ENCODE measurements at places on chromosomes 12 and 14.

- DNase-seq = no peak
Measured at GRCh38 chr12:41142376-41142775, 45.7 kb upstream of the PDZRN4 start.

DNA sequence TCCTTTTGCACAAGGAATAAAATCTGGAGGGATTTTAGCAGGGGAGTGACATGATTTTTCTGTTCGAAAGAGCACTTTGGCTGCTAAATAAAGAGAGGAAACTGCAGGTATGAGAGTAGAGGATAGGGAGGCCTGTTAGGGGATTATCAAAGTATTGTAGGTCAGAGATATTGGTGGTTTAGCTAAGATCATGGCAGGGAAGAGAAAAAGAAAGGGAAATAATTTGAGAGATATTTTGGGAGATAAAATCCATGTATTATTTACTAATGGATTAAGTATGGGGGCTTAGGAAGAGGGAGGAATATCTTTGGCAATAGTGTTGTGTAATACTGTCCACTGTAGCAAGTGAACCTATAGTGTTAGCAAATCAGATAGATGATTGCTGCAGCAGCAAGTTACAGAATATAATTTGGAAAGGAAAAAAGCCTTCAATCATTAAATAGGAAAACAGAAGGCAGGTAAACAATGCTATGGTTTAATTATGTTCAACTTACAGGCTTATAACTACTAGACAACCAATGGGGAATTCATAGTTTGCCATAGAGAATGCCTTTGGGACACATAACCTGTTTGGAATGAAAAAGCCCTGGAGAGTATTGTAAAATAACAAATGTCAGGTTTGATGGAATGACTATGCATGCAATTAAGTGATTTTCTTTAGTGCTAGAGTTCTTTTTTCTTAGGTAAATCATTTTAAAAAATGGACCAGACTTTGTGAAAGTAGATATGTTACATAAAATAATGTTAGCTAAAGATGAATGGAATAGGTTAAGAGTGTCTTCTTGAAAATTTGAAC, 50.5 kb downstream of the ADIPOR2 start:
- DNase-seq = no peak

GRCh38 chr12:105590571-105590970, 260.1 kb downstream of the C12orf75 start:
- no peak for DNase-seq

DNA sequence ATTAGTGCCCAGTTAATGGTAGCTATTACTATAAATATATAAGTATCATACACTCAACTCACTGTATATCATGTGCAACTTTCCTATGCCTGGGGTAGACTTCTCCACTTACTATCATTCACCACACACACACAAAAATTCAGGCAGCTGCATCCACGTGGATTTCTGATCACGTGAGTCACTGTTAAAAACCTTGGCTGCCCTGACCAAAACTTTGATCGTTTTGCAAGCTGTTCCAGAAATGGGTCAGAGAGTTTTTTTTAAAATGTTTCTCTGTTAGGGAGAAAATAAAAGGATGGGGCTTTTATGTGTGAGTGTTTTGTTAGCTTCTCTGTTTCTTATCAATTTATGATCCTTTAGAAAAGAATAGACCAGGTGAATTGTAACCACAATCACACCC, 198.2 kb upstream of the CNOT2 start:
- no peak for DNase-seq

DNA sequence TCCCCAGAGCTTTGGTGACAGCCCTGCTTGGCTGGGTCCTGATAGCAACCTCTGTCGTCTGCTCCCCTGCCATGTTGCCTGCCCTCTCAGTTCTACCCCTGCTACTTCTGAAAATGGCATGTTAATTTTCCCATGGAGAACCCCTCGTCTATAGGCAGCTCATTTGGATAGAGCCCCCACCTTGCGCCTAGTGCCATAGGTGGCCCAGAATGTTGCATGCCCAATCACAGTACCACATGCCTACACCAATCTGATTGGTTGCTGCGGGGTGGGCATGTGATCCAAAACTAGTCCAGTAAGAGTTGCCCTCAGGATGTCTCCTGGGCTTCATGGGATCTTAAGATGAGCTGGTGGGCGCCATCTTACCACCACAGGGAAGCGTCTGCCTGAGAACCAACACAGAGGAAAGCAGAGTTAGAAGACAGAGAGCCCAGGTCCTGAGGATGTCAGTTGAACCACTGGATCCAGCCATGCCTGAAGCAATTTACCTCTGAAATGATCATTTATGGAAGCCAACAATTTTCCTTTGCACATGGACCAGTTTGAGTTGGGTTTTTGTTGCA, 85.7 kb downstream of the PAPOLA start:
- DNase-seq = no peak

- DNase-seq = no peak
Measured at GRCh38 chr12:71430756-71431155, 8.8 kb upstream of the LGR5 start.

DNA sequence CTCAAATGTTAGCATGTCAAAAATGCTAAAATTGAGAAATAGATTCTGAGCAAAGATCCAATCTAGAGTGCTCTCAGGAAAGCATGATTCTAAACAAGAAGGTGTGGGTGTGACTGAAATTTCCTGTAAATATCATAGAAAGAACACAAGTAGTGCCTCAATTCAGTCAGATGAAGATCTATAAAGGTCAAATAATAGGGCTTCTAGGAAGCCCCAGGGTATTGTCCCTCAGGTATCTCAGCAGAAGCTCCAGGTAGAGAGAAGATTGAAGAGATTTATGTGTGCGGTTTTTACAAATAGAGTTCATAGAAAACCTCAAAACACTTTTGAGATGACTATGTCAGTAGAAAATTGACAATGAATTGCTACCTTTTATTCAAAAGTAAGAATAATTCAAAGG, 13.0 kb downstream of the KLRD1 start:
- DNase-seq = no peak

DNA sequence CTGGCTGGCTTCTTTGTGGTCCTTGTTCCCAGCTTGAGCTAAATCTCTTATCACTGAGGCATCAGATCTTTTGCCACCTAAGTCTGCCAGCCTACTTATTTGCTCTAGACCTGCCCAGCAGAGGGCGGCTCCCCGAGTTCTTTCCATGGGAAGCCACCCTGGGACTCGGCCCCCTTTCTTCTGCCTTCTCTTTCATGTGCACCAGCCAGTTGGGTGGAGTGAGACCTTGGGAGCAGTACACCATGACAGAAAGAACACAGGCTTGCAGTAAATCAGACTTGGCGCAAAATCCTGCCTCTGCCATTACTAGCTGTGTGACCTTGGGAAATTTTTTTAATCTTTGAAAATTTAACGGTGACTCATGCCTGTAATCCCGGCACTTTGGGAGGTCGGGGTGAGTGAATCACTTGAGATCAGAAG, 7.4 kb downstream of the SMAGP start:
- DNase-seq = no peak

GRCh38 chr14:65377576-65377975, 35.0 kb upstream of the FUT8 start:
- no peak for DNase-seq

- DNase-seq = no peak
Measured at GRCh38 chr12:117026343-117026742, 72.9 kb downstream of the TESC start.

DNA sequence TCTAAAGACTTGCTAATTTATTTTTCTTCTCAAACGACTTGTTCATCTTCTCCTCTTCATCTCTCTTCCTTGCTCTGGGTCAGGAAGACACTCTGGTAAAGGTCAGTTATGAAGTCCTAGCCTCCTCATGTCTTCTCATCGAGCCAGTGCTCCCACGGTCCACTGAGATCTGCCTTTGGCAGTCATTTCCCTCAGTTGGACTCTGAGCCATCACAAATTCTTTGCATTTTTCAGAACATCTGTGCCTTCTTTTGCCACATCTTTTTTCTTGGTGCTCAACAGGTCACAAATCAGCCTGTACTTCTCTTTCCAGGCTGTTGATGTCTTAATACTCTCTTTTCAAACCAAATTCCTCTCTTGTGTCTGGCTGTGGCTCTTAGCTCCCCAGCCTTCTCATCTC, 49.7 kb downstream of the IGF1 start:
- DNase-seq = no peak

GRCh38 chr12:104662908-104663307, 206.2 kb downstream of the CHST11 start:
- no peak for DNase-seq

DNA sequence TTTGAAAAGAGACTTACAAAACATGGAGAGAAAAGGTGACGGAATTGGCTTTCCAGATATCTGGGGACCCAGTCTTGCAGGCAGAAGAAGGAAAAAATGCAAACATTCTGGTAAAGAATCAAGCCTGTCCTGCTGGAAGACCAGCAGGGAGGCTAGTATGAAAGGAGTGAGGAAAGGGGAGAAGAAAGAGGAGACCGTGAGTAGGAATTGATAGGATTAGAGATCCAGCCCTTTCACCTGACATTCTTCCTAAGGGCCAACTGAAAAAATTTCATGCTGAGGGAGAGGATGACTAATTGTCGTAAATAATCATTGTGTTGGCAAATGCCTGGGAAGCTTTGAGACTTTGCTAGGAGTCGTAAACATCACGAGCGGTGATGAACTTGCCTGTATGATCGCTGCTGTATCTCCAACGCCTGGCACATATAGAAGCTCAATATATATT, 12.1 kb downstream of the BHLHE41 start:
- no peak for DNase-seq

- no peak for DNase-seq
Measured at GRCh38 chr14:105436891-105437722, 17.5 kb downstream of the MTA1 start.

GRCh38 chr14:65949711-65950516, 536.3 kb upstream of the CCDC196 start:
- DNase-seq = no peak

GRCh38 chr14:102472791-102473150, 36.8 kb downstream of the ANKRD9 start:
- DNase-seq = no peak

DNA sequence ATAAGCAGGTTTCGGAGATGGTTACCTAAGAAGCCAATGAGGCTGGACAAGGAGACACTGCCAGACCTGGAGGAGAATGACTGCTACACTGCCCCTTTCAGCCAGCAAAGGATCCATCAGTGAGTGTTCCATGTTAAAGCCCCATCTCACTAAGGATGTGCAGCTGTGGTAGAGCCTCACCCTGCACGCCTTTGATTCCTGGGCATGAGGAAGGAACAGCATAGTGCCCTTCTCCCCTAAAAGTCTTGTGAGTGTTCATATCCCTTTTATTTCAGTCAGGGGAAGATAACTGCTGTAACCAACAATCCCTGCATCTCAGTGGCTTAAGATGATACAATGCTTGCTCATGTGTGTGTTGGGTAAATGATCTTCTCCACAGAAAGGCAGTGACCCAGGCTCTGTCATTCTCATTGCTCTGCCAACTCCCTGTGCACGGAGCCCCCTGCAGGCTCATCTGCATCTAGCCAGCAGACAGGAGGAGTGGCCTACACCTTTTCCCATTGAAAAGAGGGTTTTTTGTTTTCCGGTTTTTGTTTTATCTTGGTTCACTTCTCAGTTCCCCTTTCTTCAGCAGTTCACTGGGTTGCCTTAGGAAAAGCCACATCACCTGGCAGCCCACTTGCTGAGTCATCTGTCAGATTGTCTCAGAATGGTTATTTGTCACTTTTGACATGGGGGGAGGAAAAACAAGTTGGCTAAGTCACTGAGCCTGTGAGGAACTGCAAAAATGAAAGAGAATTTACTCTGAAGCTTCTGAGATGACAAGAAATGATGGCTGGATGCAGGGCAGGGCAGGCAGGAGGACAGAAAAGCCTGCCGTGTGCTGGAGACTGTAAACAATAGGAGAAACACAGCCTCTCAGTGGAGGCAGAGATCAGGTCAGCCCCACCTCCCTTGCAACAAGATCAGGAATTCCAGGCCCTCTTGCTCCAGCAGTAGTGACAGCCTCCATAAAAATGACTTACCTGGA, 193.3 kb downstream of the ANO4 start:
- peak; percentile 1 for DNase-seq

DNA sequence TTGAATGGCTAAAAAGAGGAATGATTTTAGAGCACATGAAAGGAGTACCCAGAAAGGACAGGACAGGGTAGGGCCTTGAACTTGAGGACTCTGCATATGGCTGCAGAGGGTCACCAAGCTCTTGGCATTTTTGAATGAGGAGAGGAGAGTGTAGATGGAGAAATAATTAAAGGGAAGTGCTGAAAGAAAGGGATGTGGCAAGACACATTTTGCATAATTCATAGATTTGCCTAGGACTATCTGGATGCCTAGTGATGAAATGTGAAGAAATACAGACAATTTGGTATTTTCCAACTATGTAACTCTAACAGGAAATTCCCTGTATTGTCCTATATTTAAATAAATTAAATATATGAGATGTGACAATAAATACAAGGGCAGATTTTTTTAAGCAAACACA, 27.5 kb upstream of the MDM1 start:
- DNase-seq = no peak

DNA sequence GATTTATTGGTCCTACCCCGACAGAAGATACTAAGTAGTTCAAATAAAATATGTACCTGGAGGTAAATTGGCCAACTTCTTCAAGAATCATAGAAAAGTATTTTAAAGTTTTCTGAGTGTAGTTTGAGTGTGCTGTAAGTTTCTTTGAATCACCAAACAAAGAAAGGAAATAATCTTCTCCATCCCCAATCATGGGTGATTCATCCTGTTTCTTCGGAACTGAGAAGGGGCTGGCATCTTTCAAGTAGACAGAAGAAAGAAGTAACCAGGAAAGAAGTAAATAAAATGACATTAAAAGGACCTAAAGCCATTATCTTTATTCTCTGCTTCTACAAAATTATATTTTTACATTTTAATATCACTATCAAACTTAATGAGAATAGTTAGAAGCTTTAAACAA, 6.8 kb downstream of the LMNTD1 start:
- DNase-seq = no peak

DNA sequence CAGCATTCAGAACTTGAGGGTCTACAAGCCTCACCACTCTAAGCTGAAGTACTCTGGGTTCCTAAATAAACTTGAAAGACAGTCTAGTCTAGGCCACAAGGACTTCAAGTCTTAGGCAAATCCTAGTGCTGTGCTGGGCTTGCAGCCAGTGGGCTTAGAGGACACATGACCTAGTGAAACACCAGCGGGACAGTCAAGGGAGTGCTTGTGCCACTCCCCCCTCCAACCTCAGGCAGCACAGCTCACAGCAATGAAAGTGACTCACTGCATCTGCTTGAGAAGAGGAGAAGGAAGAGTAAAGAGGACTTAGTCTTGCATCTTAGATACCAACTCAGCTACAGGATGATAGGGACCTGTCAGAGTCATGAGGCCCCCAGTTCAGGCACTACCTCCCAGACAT, 438.1 kb downstream of the IPO8 start:
- DNase-seq = no peak

DNA sequence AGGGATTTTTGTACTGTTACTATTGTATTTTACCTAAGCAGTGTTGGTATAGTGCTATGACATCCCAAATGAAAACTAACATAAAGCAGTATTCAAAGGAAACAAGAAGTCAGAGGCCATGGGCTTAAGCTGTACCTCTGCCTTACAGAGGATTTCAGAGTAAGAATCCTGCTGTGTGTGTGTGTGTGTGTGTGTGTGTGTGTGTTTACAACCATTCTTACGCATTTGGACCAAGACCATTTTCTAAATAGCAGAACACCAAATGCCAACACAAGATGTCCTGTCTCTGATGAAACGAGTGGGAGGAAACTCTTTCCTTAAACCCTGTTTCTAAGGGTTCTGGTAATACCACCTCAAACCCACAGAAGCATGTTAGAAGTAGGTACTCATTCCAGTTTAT, 64.4 kb downstream of the PPP1R36 start:
- no peak for DNase-seq
